ENCODE measurements at places on chromosomes 7 and 10. TPM values are rescaled to one million over a fixed set of nuclear protein-coding genes. Genes with fewer than 3 reads are reported as not detected.
A peak's percentile ranks its signal among the peaks of the same experiment; 100 is the strongest.

DNA sequence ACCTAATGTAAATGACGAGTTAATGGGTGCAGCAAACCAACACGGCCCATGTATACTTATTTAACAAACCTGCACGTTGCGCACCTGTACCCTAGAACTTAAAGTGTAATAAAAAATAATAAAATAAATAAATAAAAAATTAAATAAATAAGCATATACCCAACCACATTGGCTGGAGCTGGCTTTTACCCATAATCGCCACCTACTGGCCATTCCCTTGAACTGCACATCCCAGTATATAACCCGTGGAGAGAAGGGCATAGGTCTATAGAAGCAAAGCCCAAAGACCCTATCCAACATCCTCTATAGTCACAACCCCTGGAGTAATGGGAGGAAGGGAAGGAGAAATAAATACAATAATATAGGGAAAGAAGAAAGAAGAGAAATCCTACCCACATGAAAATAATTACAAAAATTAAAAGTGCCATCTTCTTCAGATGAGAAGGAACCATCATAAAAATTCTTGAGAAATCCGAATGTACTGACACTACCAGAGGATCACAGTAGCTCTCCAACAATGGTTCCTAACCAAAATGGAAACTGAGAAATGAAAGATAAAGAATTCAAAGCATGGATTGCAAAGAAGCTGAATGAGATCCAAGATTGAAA, 65.6 kb downstream of the TWIST1 start:
- no peaks in the 10 kb centered on the region for H3K4me1 ChIP-seq
- no peak overlapping the region for H3K27ac ChIP-seq
- no peak for DNase-seq
- H3K4me3 ChIP-seq: no peak overlapping the region

GRCh38 chr10:114500643-114501042, 96.3 kb upstream of the AFAP1L2 start:
- no peaks in the 10 kb centered on the region for H3K36me3 ChIP-seq
- H3K27ac ChIP-seq: no peak overlapping the region
- peaks cover 19% of the 10 kb centered on the region for H3K4me1 ChIP-seq

- no peak overlapping the region for H3K27ac ChIP-seq
- no peaks in the 10 kb centered on the region for H3K36me3 ChIP-seq
- H3K27me3 ChIP-seq: no peaks in the 10 kb centered on the region
- DNase-seq: no peak
Observed at GRCh38 chr7:51090411-51090810, 226.2 kb downstream of the COBL start.

GRCh38 chr10:86815035-86815617, 58.7 kb downstream of the BMPR1A start:
- no peaks in the 10 kb centered on the region for H3K27me3 ChIP-seq
- no peaks in the 10 kb centered on the region for H3K36me3 ChIP-seq
- no peaks in the 10 kb centered on the region for H3K4me1 ChIP-seq
- H3K27ac ChIP-seq: no peak overlapping the region

- peak overlapping the region; percentile 35 for H3K27ac ChIP-seq
- DNase-seq: no peak
- no peaks in the 10 kb centered on the region for H3K27me3 ChIP-seq
- H3K36me3 ChIP-seq: no peaks in the 10 kb centered on the region
Observed at GRCh38 chr7:134777908-134778580, 1.4 kb upstream of the CALD1 start.

- DNase-seq: no peak
- H3K4me1 ChIP-seq: no peaks in the 10 kb centered on the region
- no peak overlapping the region for H3K4me3 ChIP-seq
- no peaks in the 10 kb centered on the region for H3K36me3 ChIP-seq
- no peak overlapping the region for H3K27ac ChIP-seq
Observed at GRCh38 chr10:96856317-96856716, 24.2 kb downstream of the LCOR start.

DNA sequence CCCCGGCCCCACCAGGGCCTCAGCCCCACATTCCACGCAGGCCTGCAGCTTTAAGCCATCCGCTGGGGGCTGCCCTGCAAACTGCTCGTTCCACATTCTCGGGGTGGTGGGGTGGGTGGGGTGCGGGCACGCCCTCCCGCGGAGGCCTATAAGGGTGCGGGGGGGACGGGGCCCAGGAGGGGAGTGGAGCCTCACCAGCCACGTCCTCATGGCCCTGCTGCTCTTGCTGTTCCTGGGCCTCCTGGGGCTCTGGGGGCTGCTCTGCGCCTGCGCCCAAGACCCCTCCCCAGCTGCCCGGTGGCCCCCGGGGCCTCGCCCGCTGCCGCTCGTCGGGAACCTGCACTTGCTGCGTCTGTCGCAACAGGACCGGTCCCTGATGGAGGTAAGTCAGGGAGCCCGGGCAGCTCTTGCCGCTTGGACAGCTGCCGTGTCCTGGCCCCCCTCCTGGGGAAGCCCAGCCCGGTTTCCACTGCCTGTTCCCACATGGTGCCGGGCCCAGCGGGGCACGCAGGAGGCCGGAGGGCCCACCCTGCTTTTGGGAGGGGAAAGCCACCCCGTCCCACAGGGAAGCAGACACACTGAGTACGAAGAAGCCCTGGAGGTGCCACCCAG, at the start of gene CYP2W1:
TSS of gene CYP2W1 (plus strand) at position 178 of the 612 bp plus-strand sequence. CDS start at position 209, 31 bp downstream.
- peaks cover 4% of the 10 kb centered on the region for H3K27me3 ChIP-seq
- no peaks in the 10 kb centered on the region for H3K36me3 ChIP-seq
- H3K4me1 ChIP-seq: no peaks in the 10 kb centered on the region
- no peak within 1 kb of the TSS for H3K27ac ChIP-seq

DNA sequence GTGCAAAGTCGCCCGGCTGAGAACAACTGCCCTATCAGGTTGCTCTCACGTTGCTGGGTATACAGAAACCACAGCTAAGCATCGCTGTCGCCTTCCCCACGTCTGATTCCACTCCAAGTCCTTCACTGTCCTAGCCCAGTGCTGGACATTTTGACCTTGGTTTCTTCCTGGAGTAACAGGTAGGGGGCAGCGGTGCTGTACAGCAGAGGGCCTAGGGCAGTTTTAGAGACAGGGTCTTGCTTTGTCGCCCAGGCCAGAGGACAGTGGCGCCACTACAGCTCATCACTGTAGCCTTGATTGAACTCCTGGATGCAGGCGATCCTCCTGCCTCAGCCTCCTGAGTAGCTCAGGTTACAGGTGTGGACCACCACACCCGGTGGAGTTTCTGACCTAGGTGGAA, 2.6 kb downstream of the CLDN15 start:
- H3K27me3 ChIP-seq: no peaks in the 10 kb centered on the region
- peaks cover 31% of the 10 kb centered on the region for H3K36me3 ChIP-seq
- peaks cover 42% of the 10 kb centered on the region for H3K4me1 ChIP-seq
- no peak overlapping the region for H3K4me3 ChIP-seq
- no peak for DNase-seq

DNA sequence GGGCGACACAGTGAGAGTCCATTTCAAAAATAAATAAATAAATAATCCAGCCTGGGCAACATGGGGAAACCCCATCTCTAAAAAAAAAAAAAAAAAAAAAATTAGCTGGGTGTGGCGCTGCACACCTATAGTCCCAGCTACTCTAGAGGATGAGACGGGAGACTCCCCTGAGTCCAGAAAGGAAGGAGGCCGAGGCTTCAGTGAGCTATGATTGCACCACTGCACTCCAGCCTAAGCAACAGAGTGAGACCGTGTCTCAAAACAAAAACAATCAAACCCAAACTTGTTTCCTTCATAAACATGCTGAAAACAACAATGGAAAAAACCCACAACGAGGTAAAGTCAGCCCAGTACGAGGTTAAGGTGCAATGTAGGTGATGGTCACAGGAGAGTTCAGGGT, 1.2 kb downstream of the COX19 start:
- peaks cover 44% of the 10 kb centered on the region for H3K4me1 ChIP-seq
- H3K36me3 ChIP-seq: peaks cover 37% of the 10 kb centered on the region
- no peaks in the 10 kb centered on the region for H3K27me3 ChIP-seq
- H3K27ac ChIP-seq: peak overlapping the region; percentile 97
- H3K4me3 ChIP-seq: peak overlapping the region; percentile 90

DNA sequence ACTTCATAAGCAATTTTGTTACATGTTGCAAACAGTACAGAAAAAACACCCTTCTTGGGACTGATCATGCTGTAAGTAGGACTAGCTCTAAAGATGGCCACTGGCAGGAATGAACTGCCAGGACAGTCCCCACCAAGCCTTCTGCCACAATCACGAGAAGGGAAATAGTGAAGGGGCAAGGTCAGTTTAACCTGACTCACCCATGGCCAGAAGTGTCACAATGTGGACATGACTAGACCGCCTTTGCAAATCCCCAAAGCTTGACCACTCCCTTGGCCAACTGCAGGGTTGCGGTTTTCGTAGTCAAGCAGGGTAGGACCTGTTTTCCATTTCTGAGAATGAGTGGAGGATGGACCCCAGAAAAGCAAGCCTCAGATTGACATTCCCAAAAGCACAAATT, 19.4 kb upstream of the FRAT2 start:
- peaks cover 13% of the 10 kb centered on the region for H3K4me1 ChIP-seq
- DNase-seq: peak; percentile 78
- no peak overlapping the region for H3K4me3 ChIP-seq
- H3K36me3 ChIP-seq: peaks cover 19% of the 10 kb centered on the region
- H3K27ac ChIP-seq: peak overlapping the region; percentile 49
- H3K27me3 ChIP-seq: no peaks in the 10 kb centered on the region

DNA sequence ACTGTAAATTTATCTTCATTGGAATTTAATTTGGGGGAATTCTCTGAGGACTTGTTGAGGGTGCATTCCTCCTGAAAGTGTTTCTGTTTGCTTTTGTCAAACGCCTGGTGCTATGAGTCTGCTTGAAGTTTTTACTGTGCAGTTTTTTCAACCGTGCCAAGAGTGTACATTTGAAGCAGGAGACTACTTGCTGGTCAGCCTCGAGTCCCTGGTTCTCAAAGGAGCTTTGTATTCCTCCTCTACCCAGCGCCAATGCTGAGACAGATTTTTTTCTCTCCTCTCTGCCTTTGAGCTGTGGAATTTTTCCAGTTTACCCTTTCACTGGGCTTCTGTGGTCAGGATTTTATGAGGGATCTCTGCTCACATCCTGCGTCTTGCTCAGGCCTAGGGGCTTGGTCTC, 62.1 kb downstream of the NPY start:
- no peaks in the 10 kb centered on the region for H3K36me3 ChIP-seq
- no peak for DNase-seq
- no peaks in the 10 kb centered on the region for H3K27me3 ChIP-seq
- no peaks in the 10 kb centered on the region for H3K4me1 ChIP-seq
- H3K27ac ChIP-seq: no peak overlapping the region

GRCh38 chr10:95260397-95260881, 30.4 kb downstream of the PDLIM1 start:
- H3K36me3 ChIP-seq: peaks cover 17% of the 10 kb centered on the region
- peaks cover 43% of the 10 kb centered on the region for H3K4me1 ChIP-seq
- no peak for DNase-seq
- H3K27me3 ChIP-seq: no peaks in the 10 kb centered on the region
- peak overlapping the region; percentile 84 for H3K27ac ChIP-seq

GRCh38 chr7:23467291-23467805, 2.9 kb downstream of the IGF2BP3 start:
- DNase-seq: no peak
- peaks cover 3% of the 10 kb centered on the region for H3K27me3 ChIP-seq
- H3K4me1 ChIP-seq: peaks cover 43% of the 10 kb centered on the region
- no peaks in the 10 kb centered on the region for H3K36me3 ChIP-seq
- H3K27ac ChIP-seq: no peak overlapping the region

DNA sequence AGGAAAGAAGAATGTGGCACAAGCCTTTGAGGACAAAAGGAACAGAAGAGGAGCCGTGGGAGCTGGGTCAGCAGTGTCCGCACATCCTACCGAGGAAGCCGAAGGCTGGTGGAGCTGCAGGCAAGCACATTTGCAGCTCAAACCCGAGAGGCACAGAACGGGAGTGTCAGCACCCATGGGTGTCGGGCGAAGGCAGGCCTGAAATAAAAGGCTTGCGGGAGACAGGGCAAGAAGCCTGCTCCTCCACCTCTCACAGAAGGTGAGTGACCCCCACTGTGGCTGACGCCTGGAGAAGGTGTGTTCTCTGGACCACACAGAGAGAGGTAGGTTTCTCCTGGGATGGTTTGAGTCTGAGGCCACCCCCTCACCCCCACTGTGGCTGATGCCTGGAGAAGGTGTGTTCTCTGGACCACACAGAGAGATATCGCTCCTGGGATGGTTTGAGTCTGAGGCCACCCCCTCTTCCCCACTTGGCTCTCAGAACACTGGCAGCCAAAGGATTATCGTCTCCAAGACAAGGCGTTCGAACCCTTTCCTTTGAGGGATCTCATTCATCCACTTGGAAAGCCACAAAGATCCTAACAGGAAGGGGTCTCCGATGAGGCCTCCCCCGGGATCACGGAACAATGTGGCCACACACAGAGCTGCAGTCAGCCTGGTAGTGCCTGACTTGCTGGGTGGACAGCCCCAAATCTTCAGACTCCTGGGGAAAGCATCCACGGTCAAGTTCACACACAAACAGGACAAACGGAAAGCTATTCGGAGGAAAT, 21.6 kb upstream of the GTPBP4 start:
- H3K4me1 ChIP-seq: peaks cover 13% of the 10 kb centered on the region
- H3K36me3 ChIP-seq: no peaks in the 10 kb centered on the region

DNA sequence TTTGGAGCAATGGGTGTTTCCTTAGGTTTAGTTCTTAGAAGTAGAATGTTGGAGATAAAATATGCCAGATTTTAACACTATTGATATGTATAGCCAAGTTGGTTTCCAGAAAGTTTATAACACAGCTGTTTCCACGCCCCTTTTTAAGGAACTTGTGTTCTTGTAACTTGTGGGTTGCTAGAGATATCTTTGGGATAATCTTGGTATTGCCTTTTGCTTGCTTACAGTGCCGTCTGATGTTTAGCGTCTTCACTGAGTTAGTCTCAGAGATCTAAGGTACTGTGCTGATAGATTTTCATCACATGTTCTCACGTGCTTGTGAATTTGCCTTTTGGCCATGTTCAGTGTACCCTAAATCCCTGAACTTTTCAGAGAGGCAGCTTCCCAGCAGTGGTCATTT, 12.4 kb downstream of the TMEM248 start:
- no peaks in the 10 kb centered on the region for H3K36me3 ChIP-seq
- no peak overlapping the region for H3K27ac ChIP-seq
- no peak overlapping the region for H3K4me3 ChIP-seq
- no peaks in the 10 kb centered on the region for H3K27me3 ChIP-seq

DNA sequence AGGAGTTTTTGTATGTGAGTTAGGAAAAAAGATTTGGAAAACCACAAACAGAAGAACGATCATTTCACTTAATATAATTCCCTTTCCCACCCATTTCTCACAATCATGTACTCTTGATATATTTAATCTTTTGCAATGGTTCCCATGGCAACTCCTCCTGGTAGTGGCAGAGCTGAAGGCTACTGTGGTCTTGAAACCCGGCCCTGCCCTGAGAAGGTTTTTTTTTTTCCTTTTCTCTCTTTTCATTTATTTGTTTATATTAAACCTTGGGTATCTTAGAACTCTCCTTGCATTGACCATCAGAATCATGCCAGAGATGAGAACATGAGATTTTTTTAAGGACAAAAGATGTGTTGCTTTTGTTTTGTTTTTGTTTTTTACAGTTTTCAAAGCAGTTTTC, 566.1 kb upstream of the NRP1 start:
- no peak for DNase-seq
- H3K27ac ChIP-seq: no peak overlapping the region
- no peaks in the 10 kb centered on the region for H3K36me3 ChIP-seq
- H3K4me1 ChIP-seq: no peaks in the 10 kb centered on the region
- no peak overlapping the region for H3K4me3 ChIP-seq
- H3K27me3 ChIP-seq: no peaks in the 10 kb centered on the region

PNLIP gene
- not detected for total RNA-seq

SLC18A3 gene
- not detected for total RNA-seq

ADIRF gene
- total RNA-seq: 188 TPM

TMEM130 gene
- 2.3 TPM for total RNA-seq

CTAGE15 gene
- 0.46 TPM for total RNA-seq

SFTPA1 gene
- 12,335 TPM for total RNA-seq

COL1A2 gene
- total RNA-seq: 607 TPM

SUN3 gene
- not detected for total RNA-seq

FASTK gene
- total RNA-seq: 136 TPM

SFTPA2 gene
- total RNA-seq: 13,207 TPM

All from upper lobe of left lung (tissue), 6 donors.